ENCODE measurements at places on chromosomes 13 and 19.
A peak's percentile ranks its signal among the peaks of the same experiment; 100 is the strongest.

DNA sequence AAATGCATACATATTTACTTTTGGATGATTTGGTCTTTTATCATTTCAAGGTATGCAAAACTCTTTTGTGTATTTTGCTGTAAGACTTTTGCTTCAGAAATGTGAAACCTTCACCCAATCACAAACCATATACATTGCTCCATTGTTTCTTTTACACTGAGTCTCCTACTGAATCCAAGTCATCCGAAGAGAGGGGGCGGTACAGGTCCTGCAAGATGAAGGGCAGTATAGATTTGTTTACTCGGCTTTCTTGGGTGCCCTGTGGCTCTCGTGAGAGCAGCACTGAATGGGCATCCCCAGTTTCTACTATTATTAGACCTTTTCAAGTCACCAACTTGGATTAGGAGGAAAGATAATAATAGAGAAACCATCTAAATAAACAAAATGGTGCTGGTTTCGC, 280.6 kb downstream of the DCLK1 start:
- no peak for DNase-seq

DNA sequence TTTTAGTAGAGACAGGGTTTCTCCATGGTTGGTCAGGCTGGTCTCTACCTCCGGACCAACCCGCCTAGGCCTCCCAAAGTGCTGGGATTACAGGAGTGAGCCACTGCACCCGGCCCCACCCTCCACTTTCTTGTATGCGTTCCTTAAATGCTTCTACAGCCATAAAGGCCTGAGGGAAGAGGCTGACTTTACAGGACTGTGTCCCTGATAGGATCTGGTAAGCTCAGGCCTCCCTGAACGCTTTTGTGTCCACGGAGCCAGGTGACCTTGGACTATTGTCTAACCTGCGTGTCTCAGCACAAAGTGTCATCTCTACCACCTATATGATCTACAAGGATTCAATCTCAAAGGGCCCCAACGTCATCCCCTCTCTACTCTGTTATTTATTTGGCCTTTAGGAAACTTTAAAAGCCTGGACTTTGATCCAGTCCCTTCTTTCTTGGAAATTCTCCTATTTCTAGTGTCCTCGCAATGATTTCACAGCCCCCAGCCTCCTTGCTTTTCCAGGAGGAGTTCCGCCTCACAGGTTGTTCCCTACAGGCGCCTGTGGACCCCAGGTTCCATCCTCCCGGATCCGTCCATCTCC, 701 bp downstream of the ZNF552 start:
- DNase-seq, result no peak

- DNase-seq, result peak; percentile 47
Measured at GRCh38 chr19:18682807-18683108, 722 bp upstream of the CRTC1 start.

DNA sequence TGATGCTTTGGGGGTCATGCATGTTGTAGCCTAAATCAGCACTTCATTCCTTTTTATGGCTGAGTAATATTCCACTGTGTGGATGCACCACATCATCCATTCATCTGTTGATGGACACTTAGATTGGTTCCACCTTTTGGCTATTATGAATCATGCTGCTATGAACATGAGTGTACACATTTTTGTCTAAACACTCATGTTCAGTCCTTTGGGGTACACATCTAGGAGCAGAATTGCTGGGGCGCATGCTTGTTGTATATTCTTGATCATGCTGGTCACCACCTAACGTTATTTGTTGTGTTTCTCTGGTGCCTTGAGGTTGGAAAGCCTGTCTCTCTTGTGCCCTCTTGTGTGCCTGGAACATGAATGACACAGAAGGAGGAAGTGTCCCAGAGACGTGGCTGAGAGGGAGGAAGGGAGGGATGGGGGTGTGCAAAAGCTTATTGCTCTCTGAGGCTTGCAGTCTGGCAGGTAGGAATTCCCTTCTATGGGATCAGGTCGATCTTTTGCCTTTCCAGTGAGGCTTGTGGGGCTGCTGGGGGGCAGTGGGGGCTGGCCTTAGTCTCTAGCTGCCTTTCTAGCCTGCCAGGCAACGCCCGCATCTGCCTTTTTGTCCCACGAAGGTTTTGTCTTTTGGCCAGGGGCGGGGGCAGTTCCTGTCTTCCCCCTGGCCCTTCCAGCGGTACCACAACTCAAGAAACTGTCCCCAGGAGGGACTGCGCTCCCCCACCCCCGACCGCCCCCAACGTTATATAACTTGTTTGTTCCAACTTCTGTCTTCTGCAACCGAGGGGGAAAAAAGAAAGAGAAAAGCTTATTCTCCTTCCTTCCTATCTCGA, 7.6 kb downstream of the KLHL26 start:
- DNase-seq, result no peak

DNA sequence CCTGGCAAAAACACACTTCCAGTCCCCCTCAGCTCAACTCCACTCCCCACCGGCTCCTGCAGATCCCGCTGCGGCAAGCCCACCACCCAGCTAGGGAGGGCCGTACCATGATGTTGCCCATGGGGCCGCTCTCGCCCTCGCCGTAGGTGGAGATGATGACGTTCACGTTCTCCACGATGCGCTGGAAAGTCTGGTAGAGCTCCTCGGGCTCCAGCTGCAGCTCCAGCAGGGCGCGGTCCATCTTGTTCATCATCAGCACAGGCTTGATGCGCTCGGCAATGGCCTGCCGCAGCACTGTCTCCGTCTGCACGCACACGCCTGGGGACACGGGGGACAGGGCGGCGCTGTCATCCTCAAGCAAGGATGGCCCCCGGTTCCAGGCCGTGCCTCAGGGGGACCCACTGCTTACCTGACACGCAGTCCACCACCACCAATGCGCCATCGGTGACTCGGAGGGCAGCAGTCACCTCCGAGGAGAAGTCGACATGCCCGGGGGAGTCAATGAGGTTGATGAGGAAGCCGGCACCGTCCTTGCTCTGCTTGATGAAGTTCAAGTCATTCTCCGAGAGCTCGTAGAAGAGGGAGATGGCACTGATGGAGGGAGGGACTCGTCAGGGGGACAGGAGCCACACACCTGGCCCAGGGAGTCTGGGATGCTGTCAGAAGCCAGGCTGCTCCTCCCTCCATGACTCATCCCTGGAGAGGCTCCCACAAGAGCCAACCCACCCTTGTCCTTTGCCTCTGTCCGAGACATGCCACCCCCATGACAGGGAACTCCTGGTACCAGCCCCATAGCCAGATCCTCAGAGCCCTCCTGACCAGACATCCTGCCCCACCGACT, 2.3 kb downstream of the EEF2 start:
- DNase-seq, result no peak

DNA sequence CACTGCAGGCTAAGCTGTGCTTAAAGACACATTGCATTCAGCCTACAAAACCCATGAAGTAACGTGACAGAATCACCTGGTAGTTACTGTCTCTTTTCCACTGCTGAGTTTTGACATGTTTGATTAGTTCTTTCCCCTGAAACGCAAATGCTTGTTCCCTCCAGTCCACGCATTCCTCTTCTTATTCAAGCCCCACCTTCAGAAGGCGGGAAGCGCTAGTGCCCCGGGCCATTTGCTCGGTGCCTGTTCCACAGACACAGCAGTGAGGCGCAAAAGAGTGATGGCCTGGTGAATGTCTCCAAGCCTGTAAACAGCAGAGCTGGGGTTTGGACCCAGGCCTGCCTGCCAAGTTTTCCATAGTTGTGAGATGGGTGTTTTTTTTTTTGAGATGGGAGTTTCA, 10.9 kb downstream of the ACP4 start:
- DNase-seq, result peak; percentile 21

DNA sequence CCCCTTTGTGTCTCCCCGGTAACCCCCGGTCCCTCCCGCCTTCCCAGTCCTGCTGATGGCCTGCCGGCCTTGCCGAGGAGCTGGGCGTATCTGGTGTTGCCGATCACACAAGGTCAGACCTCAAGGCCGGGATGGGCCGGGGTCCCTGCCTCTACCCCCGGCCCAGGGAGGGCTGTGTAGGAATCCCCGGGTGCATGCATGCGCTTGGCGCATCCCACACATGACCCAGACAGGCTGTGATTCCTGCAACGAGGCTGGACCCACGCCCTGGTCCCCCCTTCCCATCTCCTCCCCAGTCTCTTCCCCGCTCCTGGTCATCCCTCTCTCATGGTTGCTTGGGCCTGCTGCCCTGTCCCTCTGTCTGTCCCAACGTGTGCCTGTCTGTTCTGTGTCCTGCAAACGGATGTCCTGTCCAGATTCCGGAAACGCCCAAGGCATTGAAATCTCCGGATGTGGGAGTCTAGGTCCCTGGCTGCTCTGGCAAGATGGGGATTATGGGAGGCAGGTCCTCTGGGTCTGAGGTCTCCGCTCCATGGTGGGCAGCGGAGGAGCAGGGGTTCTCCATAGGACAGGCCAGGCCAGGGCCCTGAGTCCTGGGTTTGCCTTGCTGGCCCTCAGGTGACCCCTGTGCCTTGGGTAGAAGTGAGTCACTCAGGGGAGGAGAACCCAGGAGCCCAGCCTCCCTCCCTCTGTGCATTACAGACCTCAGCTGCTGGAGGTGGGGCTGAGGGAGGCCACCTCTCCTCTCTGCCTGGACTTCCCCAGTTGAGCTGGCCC, 1.6 kb downstream of the PKN1 start:
- DNase-seq, result peak; percentile 15

DNA sequence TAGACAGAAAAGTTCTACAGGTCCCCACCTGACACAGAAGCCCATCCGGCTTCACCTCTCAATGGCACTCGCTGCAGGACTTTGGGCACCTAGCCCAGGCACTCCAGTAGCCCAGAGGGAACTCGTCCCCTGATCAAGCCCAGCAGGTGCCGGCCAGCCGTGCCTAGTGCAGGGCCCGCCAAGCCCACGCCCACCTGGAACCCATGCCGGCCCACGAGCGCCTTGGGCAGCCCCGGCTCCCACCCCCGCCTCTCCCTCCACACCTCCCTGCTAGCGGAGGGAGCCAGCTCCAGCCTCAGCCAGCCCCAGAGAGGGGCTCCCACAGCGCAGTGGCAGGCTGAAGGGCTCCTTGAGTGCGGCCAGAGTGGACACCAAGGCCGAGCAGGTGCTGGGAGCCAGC, 268.8 kb downstream of the SLITRK1 start:
- DNase-seq, result no peak

GRCh38 chr13:50152224-50152623, 137.0 kb downstream of the KCNRG start:
- DNase-seq, result no peak
